Common myeloid progenitor, CD34-positive (primary cell): ENCODE measurements at places on chromosomes 13 and 19.

DNA sequence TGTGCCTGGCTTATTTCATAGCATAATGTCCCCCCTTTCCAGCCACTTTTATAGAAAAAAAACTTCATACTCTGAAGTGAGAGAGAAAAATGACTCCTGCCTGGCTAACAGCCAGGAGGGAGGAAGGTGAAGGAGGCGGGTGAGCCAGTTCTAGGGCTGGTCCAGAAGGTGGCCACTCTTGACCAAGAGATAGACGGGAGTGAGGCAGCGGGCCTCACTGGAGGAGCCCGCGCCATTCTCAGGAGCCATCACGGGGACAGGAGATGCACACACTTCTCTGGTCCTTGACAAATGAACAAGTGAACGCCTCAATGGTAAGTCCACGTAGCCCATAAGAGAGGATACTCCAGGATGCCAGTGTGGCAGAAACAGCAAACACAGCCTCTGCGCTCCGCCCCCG, 231.4 kb downstream of the UQCRFS1 start:
- DNase-seq: no peak

- DNase-seq: peak; percentile 58
Observed at GRCh38 chr19:35549174-35549788, 3.9 kb downstream of the TMEM147 start.

- peak; percentile 96 for DNase-seq
Observed at GRCh38 chr19:53196777-53197396, 3.7 kb upstream of the ZNF665 start.

- peak; percentile 38 for DNase-seq
Observed at GRCh38 chr19:41705393-41706174, 2.8 kb upstream of the CEACAM5 start.

DNA sequence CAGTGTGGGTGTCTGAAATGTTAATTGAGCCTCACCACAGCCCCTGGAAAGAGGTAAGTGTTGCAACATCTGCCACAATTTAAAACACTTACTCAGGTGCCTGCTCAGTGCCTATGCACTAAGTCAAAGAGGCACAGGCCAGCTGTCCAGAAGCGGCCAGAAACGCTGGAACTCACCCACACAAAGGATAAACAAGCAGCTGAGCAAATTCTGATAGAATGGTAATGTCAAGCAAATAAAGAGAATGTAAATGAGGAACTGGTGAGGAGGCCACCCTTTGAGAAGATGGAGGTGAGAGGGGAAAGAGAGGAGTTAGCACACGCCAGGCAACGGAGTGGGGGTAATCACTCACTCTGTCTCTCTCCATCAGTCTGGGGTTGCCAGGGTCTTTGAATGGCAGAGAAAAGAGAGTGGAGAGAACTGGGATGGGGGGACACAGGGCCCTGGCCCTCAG, 67.7 kb upstream of the SERP2 start:
- DNase-seq: peak; percentile 29

DNA sequence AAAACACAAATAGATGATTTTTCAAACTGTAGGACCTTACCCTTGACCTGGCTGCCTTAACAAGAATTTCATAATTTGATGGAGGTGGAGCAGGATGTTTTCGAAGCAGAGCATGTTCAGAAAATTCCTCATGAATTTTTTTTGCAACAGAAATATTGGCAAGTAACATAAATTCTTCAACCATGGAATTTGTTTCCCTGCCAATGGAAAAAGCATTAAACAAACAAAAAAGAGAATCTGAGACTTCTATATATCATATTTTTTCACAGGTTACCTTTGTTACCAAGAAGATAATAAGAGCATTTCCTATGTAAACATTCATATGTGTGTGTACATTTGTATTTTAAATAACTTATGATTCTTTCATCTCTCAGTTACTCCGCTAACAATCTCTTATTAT, 18.3 kb downstream of the DIS3 start:
- DNase-seq: no peak

- no peak for DNase-seq
Observed at GRCh38 chr19:53810187-53810546, 13.9 kb downstream of the NLRP12 start.

DNA sequence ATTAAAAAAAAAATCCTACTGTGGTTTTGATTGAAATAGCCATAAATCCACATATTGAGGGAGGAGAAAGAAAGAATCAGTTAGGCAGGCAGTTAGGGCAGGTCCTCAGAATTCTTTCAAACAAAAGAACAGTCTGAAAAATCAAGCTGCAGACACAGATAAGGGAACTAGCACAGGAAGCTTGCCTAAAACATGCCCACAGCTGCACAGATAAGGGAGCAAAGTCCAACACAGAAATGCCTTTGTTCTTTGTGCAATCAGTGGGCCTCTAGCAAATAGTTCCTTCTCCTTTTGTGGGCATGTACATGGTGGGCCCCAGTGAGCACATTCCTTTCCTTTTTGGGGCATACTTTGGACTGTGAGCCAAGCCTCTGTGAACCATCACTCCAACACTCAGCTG, 42.7 kb downstream of the UTP14C start:
- DNase-seq: peak; percentile 71

- DNase-seq: no peak
Observed at GRCh38 chr19:44876930-44877535, 14.0 kb upstream of the TOMM40 start.

DNA sequence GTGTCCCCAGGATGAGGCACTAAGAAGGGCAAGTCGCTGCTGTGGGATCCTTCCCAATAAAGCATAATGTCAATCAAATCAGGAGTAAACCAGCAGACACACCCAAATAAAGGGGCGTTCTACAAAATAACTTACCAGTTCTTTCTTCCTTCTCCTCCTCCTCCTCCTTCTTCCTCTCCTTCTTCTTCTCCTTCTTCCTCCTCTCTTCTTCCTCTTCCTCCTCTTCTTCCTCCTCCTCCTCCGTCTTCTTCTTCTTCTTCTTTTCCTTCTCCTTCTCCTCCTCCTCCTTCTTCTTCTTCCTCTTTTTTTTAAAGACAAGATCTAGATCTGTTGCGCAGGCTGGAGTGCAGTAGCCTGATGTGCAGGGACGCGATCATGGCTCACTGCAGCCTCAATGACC, 225.8 kb downstream of the UQCRFS1 start:
- DNase-seq: no peak

DNA sequence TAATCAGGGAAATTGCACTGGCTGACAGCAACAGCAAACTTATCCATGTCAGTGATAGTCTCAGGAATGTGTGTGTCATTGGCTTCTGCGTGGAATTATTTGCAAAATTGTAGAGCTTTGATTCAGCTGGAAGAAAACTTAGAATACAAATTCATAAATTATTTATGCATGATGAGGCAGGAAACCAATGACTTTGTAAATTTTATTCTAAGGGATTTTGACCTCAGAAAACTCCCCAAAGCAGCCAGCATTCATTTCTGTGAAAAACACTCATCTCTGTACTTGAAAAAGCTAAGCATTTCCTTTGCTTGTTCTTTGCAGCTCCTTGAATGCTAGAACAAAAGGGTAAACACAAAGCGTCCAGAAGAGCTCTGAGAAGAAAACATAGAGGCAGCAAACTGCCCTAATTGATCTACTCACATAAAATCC, 162.4 kb downstream of the DCT start:
- no peak for DNase-seq

GRCh38 chr13:103273825-103274224, 207.6 kb upstream of the SLC10A2 start:
- no peak for DNase-seq

DNA sequence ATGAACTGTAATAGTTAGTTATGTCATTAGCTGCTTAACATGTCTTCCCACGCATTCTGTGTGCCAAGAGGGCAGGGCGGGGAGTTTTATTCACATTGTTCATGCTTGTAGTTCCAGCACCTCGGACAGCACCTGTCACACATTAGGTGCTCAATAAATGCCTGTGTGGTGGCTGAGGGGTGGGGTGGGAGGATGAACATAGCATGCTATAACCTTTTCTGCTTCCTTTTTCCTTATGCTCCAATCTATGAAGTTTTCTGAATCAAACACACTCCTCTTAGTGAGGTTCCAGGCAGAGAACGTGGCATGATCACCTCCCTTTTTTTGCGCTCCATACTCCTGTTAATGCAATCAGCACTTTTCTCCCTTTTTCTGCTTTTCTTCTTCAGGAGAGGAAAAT, 15.8 kb upstream of the PTPRS start:
- DNase-seq: no peak

DNA sequence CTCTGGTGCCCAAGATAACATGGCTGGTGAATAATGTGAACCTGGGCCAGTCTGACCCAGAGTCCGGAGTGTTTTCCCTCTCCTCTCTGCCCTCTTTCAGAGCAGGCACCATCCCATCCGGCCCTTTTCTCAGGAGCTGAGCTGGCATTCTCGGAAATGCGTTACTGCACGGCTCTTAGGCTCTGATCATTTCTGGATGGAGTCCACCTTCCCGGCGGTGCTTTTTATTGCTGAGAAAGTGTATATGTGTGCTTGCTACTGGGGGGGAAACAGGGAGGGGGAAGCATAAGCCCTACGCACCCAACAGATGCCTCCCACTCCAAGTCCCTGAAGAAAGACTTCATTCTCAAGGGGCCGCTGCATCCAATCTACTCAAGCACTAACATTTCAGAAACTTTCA, 6.6 kb downstream of the CACNA1A start:
- DNase-seq: no peak

GRCh38 chr13:20714563-20715329, 11.2 kb downstream of the IL17D start:
- no peak for DNase-seq

DNA sequence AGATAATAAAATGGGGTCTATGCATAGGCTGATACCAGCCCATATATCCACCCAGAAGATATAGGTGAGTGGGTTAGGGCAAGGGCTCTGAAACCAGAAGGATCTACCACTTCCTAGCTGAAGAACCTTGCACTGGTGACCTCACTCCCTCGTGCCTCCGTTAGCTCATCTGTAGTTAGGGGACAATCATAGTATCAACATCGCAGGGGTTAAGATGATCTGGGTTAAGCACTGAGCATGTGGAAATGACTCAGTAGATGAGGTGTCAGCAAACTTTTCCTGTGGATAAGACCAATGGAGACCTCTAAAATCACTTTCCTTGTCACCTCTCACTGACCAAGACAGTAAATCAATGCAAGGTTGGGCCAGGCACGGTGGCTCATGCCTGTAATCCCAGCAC, 30.5 kb downstream of the TNFSF14 start:
- no peak for DNase-seq

DNA sequence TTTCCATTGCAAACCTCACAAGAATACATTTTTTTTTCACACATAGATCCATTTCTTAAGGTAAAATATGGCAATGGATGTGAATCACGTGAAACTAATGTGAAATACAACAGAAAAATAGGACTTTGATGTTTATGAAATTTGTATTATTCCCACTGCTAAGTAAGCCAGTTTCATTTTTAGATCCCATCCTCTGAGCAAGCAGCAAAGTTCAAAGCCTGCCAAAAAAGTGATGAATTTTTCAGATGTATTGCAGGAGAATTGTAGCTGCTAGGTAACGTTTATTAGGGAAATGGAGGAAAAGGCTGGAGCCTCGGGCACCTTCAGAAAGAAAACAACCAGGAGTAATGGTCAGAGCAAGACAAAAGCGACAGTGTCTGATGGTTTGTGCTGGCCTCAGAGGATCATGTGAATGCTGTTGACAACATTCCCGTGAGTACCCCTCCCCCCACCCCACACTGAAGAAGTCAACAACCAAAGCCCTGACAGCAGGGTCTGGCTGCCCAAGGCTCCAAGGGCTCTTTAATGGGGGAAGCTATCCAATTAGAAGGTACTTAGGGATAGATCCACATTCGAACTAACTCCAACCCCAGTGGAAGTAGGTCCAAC, 95.5 kb downstream of the OXGR1 start:
- DNase-seq: no peak

- DNase-seq: no peak
Observed at GRCh38 chr13:97933776-97934175, 19.7 kb upstream of the IPO5 start.

- DNase-seq: peak; percentile 70
Observed at GRCh38 chr13:40798380-40798779, 9.0 kb downstream of the SLC25A15 start.

GRCh38 chr19:772730-773436, 22.0 kb downstream of the MISP start:
- no peak for DNase-seq

DNA sequence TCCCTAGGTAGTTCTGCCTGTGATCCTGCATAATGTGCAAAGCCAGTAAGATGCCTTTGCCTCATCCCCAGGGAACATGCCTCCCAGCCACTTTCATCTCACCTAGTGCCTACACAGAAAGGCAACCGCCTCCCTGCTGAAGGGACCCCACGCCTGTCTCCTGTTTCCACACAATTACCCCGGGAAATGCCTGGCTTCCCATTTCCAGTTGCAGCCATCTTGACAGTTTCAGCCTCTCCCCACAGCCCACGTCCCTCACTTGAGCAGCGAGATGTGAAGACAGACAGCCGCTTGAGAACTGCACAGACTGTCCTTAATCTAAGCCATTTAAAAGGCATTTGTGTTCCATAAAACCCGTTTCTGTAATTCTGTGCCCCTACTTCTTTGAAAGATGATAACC, 4.7 kb upstream of the UQCRFS1 start:
- no peak for DNase-seq

DNA sequence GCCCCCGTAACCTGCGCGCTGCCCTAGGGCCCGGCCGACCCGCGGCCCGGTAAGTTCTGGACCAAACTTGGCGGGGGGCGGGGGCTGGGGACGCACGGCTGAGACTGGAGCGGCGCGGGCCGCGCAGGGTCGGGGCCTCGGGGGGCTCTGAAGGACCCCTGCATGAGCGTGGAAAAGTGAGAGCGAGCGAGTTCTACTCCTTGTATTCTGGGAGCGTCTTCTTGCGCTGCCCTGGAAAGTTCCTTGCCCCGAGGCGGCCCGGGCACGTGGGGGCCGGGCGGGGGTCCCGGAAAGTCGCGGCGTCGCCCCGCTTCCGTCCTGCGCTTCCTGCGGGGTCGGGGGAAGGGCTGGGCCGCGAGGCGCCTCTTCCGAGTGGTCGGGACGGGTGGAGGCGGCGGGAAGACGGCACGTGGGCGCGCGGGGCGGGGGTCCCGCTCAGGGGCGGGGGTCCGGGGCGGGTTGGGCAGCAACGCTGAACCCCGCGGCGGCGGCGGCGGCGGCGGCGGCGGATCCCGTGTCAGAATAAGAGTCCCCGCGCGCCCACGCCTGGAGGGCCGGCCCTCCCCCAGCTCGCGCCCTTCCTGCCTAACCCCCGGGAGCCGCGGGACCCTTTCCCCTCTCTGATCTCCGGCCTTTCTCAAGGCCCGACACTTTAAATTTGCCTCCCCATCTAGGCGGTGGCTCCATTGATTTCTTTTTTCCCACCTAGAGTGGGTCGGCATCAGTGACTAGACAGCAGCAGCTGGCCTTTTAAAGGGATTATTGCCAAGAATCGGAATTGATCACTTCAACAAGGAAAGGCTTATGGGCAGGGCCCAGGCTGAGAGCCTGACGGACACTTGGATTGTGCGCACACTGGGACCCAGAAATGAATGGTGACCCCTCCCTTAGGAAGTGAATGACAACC, 749 bp downstream of the GATAD2A start:
- DNase-seq: peak; percentile 49

- no peak for DNase-seq
Observed at GRCh38 chr13:22232186-22232585, 561.3 kb downstream of the FGF9 start.
